ENCODE measurements at places on chromosomes 12 and 14. TPM values are rescaled to one million over a fixed set of nuclear protein-coding genes. Genes with fewer than 3 reads are reported as not detected.

DNA sequence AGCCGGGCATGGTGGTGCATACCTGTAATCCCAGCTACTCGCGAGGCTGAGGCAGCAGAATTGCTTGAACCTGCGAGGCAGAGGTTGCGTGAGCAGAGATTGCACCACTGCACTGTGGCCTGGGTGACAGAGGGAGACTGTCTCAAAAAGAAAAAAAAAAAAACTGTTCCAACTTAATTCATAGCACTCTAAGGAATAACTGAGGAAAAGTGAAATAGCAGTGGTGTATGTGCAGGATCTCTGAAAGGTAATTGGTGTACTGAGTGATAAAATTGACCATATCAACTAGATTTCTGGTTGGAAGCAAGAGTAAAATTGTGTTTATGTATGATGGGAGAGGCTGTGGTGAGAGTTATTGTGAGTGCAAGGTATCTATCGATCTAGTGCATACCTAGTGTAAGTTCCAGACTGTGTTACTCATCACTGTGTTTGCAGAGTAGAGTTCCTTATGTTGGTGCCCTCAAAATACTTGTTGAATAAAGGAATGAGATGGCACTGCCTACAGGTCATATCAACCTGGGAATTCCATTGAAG, 6.3 kb downstream of the CAND1 start:
- H3K4me3 ChIP-seq: no peak overlapping the region
- no peaks in the 10 kb centered on the region for H3K27me3 ChIP-seq
- H3K4me1 ChIP-seq: peaks cover 37% of the 10 kb centered on the region

- no peaks in the 10 kb centered on the region for H3K4me1 ChIP-seq
- H3K36me3 ChIP-seq: no peaks in the 10 kb centered on the region
- H3K4me3 ChIP-seq: no peak overlapping the region
- H3K27ac ChIP-seq: no peak overlapping the region
Measured at GRCh38 chr12:22034709-22035506, 11.1 kb upstream of the CMAS start.

- H3K4me1 ChIP-seq: peaks cover 59% of the 10 kb centered on the region
- DNase-seq: peak; percentile 97
- no peak overlapping the region for H3K4me3 ChIP-seq
- H3K27ac ChIP-seq: peak overlapping the region; percentile 97
- H3K36me3 ChIP-seq: no peaks in the 10 kb centered on the region
- H3K27me3 ChIP-seq: no peaks in the 10 kb centered on the region
Measured at GRCh38 chr14:50045039-50045711, 71.2 kb downstream of the VCPKMT start.

DNA sequence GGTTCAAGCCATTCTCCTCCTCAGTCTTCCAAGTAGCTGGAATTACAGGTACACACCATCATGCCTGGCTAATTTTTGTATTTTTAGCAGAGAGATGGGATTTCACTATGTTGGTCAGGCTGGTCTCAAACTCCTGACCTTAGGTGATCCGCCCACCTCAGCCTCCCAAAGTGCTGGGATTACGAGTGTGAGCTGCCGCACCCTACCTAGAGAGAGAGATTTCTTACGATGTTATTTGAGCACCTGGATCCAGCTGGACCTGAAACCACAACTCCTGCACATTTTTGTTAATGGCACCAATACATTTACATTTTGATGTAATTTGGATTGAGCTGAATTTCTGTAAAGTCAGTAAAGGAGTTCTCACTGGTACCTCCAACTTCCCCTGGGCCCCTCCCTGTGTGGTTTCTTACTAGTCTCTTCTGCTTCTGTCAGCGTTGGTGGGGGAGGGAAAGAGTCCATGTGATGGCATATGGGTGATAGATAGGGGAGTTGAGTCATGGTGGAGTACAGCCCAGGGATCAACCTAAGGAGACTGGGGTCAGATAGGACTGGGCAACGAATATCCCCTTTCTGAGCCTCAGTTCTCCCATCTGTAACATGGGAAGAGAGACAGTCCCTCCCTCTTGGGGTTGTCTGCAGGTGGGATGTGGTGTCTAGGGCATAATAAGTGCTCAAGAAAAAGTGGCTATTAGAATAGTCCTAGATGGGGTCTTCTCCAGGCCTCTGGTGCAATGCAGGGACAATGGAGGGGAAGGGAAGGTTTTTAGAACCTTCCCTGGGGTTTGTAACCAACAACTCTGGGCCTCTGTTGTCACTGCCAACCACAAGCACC, 83.3 kb upstream of the MED13L start:
- H3K4me1 ChIP-seq: no peaks in the 10 kb centered on the region
- H3K27me3 ChIP-seq: no peaks in the 10 kb centered on the region
- no peaks in the 10 kb centered on the region for H3K36me3 ChIP-seq
- no peak for DNase-seq
- H3K4me3 ChIP-seq: no peak overlapping the region

Gene TPPP2
- total RNA-seq: not detected

DNA sequence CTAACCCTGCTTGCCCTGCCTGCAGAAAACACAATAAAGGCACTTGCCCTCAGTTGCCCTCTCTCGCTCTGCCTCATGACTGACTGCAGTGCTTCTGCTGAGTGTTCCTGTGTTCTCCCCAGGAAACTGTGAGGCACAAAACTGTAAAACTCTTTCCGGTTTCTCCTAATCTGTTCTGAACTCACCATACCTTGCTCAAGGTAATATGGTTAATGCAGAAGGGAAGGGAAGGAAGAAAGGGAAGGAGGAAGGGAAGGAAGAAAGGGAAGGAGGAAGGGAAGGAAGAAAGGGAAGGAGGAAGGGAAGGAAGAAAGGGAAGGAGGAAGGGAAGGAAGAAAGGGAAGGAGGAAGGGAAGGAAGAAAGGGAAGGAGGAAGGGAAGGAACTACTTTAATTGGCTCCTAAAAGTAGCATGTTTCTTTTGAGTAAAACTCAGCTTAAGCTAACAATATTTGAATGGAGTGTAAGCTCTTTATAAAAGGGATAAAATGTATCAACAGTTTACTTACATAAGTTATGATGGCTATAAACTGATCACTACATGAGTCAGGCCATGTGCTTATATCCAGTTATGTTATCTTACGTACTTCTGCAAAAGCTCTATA, 334.0 kb upstream of the CLEC14A start:
- no peaks in the 10 kb centered on the region for H3K36me3 ChIP-seq
- no peaks in the 10 kb centered on the region for H3K4me1 ChIP-seq
- H3K27ac ChIP-seq: no peak overlapping the region
- no peaks in the 10 kb centered on the region for H3K27me3 ChIP-seq

Gene ATP5MC2
- total RNA-seq: 244 TPM

GRCh38 chr12:82886671-82887340, 200.1 kb downstream of the TMTC2 start:
- H3K27ac ChIP-seq: no peak overlapping the region
- H3K4me3 ChIP-seq: no peak overlapping the region
- no peaks in the 10 kb centered on the region for H3K36me3 ChIP-seq

Gene CLEC4C
- not detected for total RNA-seq

- no peak overlapping the region for H3K27ac ChIP-seq
- 0 out of 2 replicates have a peak, but pooled peaks cover 4% of the 10 kb centered on the region for H3K36me3 ChIP-seq
- no peaks in the 10 kb centered on the region for H3K27me3 ChIP-seq
- no peaks in the 10 kb centered on the region for H3K4me1 ChIP-seq
- no peak overlapping the region for H3K4me3 ChIP-seq
Measured at GRCh38 chr12:113818833-113819232, 147.3 kb downstream of the RBM19 start.

Measured in PC-3 (cell line).